ENCODE measurements at places on chromosomes 7 and 10.

DNA sequence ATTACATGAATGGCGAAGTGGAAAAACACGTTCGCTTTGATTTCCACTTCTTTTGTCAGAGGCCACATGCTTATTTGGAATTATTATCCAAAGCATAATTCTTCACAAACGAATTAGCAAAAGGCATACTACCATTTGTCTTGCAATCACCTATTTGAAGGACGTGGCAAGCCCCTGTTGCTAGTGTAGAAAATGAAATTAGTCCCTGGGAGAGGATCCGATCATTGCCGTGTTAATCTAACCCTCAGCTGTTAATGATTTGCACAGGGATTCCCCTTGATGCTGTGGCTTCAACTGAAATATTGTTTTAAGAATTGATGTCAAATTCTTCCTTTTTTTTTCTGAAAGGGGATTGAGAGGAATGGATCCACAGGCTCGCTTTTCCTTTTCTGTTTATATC is 4.6 kb downstream of the AGMO start:
- peak; percentile 69 for DNase-seq

GRCh38 chr7:55552320-55553023 is 19.8 kb downstream of the VOPP1 start:
- no peak for DNase-seq

DNA sequence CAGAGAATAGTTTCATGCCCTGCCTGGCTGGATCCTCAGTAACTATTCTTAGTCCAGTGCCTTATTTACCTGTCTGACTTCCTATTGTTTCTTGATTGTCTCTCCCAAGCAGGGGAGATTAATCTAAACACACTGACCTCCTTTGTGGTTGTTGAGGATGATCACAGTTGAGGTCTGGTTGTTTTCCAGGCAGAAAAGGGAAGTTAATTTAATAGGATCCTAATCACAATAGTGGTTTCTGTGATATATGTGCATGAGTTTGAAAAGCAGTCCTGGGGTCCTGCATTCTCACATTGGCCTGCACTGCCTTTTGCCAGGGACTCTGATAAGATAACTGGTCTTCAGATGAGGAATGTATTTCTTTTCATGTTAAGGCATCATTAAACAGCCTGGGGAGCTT is 130.1 kb downstream of the SND1 start:
- no peak for DNase-seq

- no peak for DNase-seq
These were observed 60.5 kb upstream of the TBX20 start for GRCh38 chr7:35314354-35314753.

DNA sequence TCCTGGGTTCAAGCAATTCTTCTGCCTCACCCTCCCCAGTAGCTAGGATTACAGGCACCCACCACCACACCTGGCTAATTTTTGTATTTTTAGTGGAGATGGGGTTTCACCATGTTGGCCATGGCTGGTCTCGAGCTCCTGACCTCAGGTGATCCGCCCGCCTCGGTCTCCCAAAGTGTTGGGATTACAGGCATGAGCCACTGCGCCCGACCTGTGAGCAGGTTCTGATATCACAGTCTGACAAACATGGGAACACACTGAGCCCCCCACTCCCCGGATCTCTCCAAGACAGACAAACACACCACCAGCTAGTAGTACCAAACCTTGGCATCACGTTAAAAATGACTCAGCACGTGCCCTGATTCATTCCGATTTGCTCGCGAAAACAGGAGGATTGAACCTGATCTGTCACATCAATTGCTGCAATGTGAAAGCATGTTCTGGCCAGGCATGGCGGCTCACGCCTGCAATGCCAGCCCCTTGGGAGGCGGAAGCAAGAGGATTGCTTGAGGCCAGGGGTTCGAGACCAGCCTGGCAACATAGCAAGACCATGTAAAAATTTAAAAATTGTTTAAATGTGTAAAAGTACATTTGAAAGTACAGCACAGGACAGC is 106.5 kb downstream of the SMURF1 start:
- no peak for DNase-seq

DNA sequence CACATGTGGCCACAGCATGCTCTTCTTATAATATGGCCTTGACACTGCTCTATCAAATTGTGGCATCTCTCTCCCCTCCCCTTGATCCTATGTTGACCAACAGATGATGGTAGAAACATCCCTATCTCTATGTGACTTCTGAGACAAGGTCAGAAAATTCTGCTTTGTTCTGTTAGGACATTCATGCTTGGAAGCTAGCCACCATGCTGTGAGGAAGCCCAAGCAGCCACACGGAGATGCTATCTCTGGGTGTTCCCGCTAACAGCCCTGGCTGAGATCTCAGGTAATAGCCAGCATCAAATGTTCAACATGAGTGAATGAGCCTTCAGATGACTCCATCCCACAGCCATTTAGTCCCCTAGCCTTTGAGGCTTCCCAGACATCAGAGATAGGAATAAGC is 36.8 kb upstream of the CPXM2 start:
- DNase-seq: no peak

DNA sequence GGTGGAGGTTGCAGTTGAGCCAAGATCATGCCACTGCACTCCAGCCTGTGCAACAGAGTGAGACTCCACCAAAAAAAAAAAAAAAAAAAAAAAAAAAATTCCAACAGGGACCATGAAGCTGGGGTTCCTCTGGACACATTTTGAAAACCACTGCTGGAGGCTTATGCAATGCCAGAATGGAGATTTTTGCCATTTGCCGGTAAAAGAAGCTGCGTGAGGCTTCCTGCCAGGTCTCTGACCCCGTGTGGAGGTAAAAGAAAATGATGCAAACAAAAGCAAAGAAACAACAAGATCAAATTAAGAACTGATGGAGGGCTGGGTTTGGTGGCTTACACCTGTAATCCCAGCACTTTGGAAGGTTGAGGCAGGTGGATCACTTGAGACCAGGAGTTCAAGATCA is 30.5 kb upstream of the PDZD8 start:
- DNase-seq: no peak

- DNase-seq: no peak
These were observed 895 bp upstream of the ZNF804B start for GRCh38 chr7:88758381-88759229.

- DNase-seq: no peak
These were observed 81.4 kb downstream of the LRRC4 start for GRCh38 chr7:127949769-127950222.

DNA sequence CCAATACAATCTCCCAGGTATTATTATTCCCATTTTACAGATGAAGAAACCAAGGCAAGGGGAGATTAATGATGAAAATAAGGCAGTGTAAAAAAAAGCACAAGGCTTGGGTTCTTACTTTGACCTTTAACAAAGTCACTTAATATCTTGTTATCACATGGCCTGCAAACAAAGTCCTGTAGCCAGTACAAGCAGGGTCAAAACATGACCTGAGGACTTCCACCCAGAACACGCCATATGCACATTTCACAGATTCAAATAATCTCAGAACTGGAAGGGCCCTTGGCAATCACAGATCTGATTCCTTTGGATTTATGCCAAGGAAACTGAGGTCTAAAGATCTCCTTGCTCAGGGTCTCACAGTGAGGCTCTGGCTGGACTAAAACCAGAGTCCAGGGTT is 162.1 kb downstream of the KCNMA1 start:
- DNase-seq: no peak

GRCh38 chr7:50197549-50197948 is 104.5 kb upstream of the ZPBP start:
- no peak for DNase-seq

- no peak for DNase-seq
These were observed 5.6 kb downstream of the RAPGEF5 start for GRCh38 chr7:22351329-22351692.

DNA sequence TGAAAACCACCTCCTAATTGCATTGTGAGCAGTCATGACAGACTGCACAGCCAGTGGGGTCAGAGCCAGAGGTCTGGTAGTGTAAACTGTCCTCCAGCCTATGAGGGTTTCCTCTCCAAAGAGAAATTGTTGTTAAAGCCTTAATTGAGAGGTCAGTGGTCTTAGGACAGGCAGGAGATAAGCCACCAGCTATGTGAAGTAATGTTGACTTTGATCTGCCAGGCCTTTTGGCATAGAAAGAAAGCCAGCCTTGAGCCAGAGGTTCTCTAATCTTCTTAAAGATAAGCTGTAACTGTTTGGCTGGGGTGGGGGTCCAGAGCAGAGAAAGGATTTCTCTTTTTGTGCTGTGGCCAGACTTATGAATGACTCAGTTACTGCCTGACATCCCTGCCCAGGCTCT is 248.4 kb downstream of the WDR11 start:
- DNase-seq: no peak

- peak; percentile 61 for DNase-seq
These were observed 386.8 kb upstream of the POT1 start for GRCh38 chr7:125316466-125316865.

- DNase-seq: no peak
These were observed 218.4 kb upstream of the SEMA3D start for GRCh38 chr7:85405016-85405902.

All from NCI-H1092 treated with DMSO at 0.1 percent for 48 hours (cell line).